ENCODE measurements at places on chromosomes 5 and 9.

DNA sequence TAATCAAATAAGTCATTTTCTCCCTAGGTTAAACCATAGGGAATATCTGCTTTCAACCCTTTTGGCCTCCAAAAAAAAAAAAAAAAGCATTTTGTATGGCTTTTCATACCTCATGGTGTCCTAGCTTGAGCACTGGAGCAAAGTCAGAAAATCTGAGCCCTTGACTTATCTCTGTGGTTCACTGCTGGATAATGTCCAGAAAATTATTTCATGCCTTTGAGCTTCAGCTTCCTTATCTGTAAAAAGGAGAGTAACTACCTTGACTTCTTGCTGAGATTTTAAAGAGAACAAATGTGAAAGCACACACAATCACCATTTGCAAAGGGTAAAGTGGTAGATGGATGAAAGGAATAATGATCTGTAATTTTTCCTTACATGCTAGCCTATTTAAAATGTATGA lies 165.9 kb downstream of the ALDH1A1 start:
- DNase-seq = no peak

GRCh38 chr9:89366711-89367110 lies 48.4 kb downstream of the SECISBP2 start:
- DNase-seq = no peak

GRCh38 chr5:30447431-30447830 lies 746.1 kb upstream of the CDH6 start:
- DNase-seq = no peak

DNA sequence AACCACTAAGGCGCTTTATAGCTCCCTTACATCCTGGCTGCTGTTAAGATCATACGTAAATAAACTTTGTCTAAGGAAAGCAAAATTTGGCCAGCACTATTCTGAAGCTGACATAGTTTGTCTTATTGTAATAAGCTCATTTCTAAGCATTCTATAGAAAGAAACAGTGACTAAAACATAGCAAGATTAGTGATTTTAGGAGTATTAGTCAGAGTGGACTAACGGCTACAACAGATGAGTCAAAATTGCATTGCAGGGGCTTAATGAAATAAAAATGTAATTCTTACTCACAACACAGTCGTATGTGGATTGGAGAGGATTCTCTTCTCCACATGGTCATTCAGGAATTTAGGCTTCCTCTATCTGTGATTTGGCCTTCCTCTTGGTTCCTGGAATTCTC lies 347.6 kb downstream of the GADD45G start:
- no peak for DNase-seq
